ENCODE measurements at places on chromosomes 5 and 9.

GRCh38 chr5:73668017-73668416, 42.0 kb downstream of the ARHGEF28 start:
- DNase-seq, result no peak

- DNase-seq, result no peak
Observed at GRCh38 chr9:75907329-75907728, 16.9 kb downstream of the PCSK5 start.

- DNase-seq, result no peak
Observed at GRCh38 chr5:36059571-36060419, 6.9 kb downstream of the UGT3A2 start.

GRCh38 chr9:81653240-81653639, 36.1 kb downstream of the TLE1 start:
- DNase-seq, result no peak
